Large intestine (tissue), 12 donors: ENCODE measurements at places on chromosomes 1 and 21.

GRCh38 chr1:231634323-231635013 is 7.9 kb downstream of the DISC1 start:
- H3K27me3 ChIP-seq, result no peaks in the 10 kb centered on the region
- no peak overlapping the region for H3K4me3 ChIP-seq
- H3K4me1 ChIP-seq, result no peaks in the 10 kb centered on the region
- no peak for DNase-seq
- H3K36me3 ChIP-seq, result no peaks in the 10 kb centered on the region

DNA sequence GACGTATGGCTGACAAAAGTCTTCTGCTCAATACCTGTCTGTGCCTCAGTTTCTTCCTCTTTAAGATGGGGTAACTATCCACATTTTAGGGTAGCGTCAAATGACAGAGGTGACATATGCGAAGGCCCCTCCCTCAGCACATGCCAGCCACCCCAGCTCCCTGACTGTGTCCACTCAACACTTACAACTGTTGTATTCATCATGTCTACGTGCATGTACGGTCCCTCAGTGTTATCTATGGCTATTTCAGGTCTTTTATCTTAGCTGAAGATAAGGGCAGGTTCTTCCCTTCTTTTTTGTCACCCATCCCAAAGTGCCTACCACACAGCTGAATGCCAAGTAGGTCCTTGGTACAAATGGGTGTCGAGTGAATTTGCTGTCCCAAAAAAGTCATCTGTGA is 8.3 kb upstream of the C1orf198 start:
- H3K4me3 ChIP-seq, result no peak overlapping the region
- no peaks in the 10 kb centered on the region for H3K36me3 ChIP-seq
- DNase-seq, result no peak
- H3K27me3 ChIP-seq, result peaks cover 12% of the 10 kb centered on the region
- H3K27ac ChIP-seq, result no peak overlapping the region

- no peaks in the 10 kb centered on the region for H3K36me3 ChIP-seq
- H3K4me3 ChIP-seq, result no peak overlapping the region
- no peak for DNase-seq
- no peaks in the 10 kb centered on the region for H3K4me1 ChIP-seq
Observed at GRCh38 chr1:224767676-224768075, 151.6 kb downstream of the CNIH3 start.

- DNase-seq, result no peak
- no peak overlapping the region for H3K27ac ChIP-seq
- H3K27me3 ChIP-seq, result no peaks in the 10 kb centered on the region
Observed at GRCh38 chr1:162578071-162578700, 16.7 kb downstream of the UAP1 start.

DNA sequence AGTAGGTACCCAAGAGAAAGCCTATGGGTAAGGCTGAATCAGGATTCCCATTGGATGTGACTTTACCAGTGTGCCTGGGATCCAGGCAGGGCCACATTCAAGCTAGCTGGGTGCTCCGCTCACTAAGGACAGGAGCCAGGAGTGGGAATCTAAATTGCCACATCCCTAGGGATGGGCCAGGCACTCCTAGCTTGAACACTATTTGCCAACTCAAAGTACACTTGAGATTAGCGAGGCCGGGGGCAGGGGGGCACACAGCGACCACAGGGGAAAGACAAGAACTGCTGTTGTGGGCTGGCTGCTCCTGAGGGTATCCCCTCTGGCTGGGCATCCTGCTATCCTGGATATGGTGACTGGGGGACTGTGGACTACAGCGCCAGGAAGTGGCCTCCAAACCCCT is 4.3 kb downstream of the SLC45A3 start:
- H3K4me3 ChIP-seq, result no peak overlapping the region
- no peaks in the 10 kb centered on the region for H3K27me3 ChIP-seq
- H3K4me1 ChIP-seq, result peaks cover 80% of the 10 kb centered on the region

DNA sequence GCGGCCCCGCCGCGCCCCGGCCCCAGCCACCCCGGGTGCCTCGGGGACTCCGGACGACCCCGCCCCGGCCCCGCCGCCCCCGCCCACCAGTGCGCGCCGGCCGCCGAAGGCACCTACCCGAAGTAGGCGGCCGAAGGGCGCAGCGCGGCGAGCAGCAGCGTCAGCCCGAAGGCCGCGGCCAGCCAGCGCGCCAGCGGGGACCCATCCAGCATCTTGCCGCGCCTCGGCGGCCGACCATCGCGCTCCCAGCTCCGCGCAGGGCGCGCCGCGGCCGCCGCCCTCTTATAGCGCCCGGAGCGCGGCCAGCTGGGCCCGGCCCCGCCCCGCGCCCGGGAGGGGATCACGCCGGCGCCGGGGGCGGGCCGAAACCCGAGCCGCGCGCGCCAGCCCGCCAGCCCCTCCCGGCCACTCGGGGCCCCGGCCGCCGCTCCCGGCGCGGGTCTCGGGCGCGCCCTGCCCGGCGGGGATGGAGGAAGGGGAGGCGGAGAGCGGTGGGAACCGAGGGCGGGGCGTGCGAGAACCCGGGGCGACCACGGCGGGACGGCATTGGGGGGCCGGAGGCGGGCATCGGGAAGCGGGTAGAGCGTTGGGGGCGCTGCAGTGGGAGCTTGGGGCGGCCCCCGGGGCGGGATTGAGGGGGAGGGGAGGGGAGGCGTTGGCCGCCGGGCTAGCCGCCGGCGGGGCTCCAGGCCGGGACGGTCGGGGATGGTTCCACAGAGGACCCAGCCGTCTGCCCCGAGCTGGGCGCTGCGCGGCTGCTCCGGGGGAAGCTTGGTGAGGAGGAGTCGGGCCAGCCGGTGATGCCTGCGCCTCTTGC is at the start of gene WNT9A:
Gene WNT9A (minus strand): TSS at position 257 of the 817 bp plus-strand sequence. CDS start 45 bp downstream, at position 212.
- peak within 1 kb of the TSS; percentile 53 for H3K27ac ChIP-seq
- peaks cover 28% of the 10 kb centered on the region for H3K4me1 ChIP-seq
- H3K27me3 ChIP-seq, result peaks cover 21% of the 10 kb centered on the region
- H3K4me3 ChIP-seq, result peak within 1 kb of the TSS; percentile 43
- peak; percentile 69 for DNase-seq
- no peaks in the 10 kb centered on the region for H3K36me3 ChIP-seq

- H3K4me1 ChIP-seq, result peaks cover 7% of the 10 kb centered on the region
- H3K4me3 ChIP-seq, result no peak overlapping the region
- H3K36me3 ChIP-seq, result no peaks in the 10 kb centered on the region
- H3K27ac ChIP-seq, result peak overlapping the region; percentile 6
- peak; percentile 62 for DNase-seq
Observed at GRCh38 chr1:61157468-61157987, 75.2 kb downstream of the NFIA start.

GRCh38 chr1:226784081-226785049 is 45.3 kb upstream of the ITPKB start:
- no peaks in the 10 kb centered on the region for H3K36me3 ChIP-seq
- peaks cover 3% of the 10 kb centered on the region for H3K27me3 ChIP-seq
- H3K27ac ChIP-seq, result peak overlapping the region; percentile 20
- no peak overlapping the region for H3K4me3 ChIP-seq

- peak overlapping the region; percentile 87 for H3K27ac ChIP-seq
- peaks cover 24% of the 10 kb centered on the region for H3K4me1 ChIP-seq
- no peaks in the 10 kb centered on the region for H3K27me3 ChIP-seq
- peaks cover 5% of the 10 kb centered on the region for H3K36me3 ChIP-seq
- DNase-seq, result no peak
Observed at GRCh38 chr1:15526021-15526489, 593 bp upstream of the DNAJC16 start.

GRCh38 chr21:25115021-25115420 is 492.3 kb downstream of the MRPL39 start:
- H3K4me3 ChIP-seq, result no peak overlapping the region
- H3K27ac ChIP-seq, result no peak overlapping the region
- H3K4me1 ChIP-seq, result no peaks in the 10 kb centered on the region
- H3K27me3 ChIP-seq, result no peaks in the 10 kb centered on the region

DNA sequence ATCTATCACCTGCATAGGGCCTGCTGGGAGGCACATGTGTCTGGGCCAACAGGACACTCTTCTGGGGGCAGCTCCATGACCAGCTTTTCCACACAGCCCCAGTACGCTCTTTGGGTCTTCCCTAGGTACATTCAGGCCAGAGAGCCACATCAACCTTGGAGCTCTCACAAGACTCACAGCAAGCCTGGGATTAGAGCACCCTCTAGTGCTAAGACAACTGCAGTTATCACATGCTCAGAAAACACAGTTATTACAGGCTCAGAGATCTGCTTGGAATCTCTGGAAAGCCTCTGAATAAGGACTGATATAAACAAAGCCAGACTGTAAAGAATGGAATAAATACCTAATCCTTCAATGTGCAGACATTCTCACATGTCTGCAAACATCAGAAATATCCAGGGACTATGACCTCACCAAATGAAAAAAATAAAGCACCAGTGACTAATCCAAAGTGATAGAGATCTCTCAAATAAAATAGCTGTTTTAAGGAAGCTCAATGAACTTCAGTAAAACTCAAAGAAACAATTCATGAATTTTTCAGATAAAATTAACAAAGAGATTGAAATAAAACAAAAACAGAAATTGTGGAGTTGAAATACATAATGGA is 563.9 kb upstream of the NR5A2 start:
- no peak overlapping the region for H3K4me3 ChIP-seq
- H3K36me3 ChIP-seq, result no peaks in the 10 kb centered on the region
- no peak overlapping the region for H3K27ac ChIP-seq

- no peaks in the 10 kb centered on the region for H3K4me1 ChIP-seq
- H3K36me3 ChIP-seq, result no peaks in the 10 kb centered on the region
- no peak overlapping the region for H3K27ac ChIP-seq
- H3K27me3 ChIP-seq, result no peaks in the 10 kb centered on the region
Observed at GRCh38 chr1:155697046-155697445, 8.2 kb downstream of the DAP3 start.

GRCh38 chr1:110765640-110766335 is 91.0 kb upstream of the KCNA3 start:
- no peak for DNase-seq
- H3K27me3 ChIP-seq, result no peaks in the 10 kb centered on the region
- H3K27ac ChIP-seq, result no peak overlapping the region
- no peak overlapping the region for H3K4me3 ChIP-seq

DNA sequence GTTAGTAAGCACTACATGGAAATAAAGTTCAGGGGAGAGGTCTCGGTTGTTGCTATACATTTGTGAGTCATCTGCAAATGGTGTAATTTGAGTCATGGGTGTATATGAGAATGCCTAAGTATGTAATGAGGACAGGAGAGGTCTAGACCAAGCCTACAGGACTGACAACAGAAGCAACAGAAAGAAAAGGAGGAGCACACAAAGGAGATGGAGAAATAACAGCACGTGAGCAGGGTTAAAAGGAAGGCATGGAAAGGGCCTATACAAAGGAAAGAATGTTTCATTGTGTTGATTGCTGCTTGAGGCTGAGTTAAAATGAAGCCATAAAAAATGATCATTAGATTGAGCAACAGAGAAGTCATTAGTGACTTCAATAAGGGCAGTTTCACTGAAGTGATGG is 28.0 kb upstream of the PRKAA2 start:
- no peaks in the 10 kb centered on the region for H3K27me3 ChIP-seq
- no peak overlapping the region for H3K4me3 ChIP-seq
- H3K36me3 ChIP-seq, result no peaks in the 10 kb centered on the region
- no peak for DNase-seq
- no peaks in the 10 kb centered on the region for H3K4me1 ChIP-seq
- H3K27ac ChIP-seq, result no peak overlapping the region
